ENCODE measurements at places on chromosomes 7 and 10. TPM values are rescaled to one million over a fixed set of nuclear protein-coding genes. Genes with fewer than 3 reads are reported as not detected.

ZNF467 gene
- total RNA-seq = 0.45 TPM

CUZD1 gene
- 1.0 TPM for total RNA-seq

RNF32 gene
- total RNA-seq = 2.6 TPM

ATRNL1 gene
- total RNA-seq = 0.17 TPM

DNA sequence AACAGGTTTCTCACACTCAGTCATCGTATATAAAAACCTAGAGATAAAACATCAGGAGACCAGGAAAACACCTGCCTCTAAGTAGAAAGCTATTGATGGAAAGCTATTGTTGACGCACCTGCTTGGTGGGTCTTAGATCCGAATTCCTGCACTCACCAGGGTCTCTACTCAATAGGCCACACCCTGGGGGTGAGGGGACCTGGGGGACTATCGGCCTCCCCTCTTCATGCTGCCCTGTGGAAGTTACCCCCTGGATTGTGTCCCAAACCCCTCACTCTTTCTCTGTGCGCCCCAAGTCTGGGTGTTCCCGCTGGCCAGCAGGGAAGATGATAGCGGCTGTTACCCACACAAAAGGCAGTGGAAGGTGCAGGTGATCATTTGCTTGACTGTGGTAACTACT, 313.0 kb downstream of the WDR37 start:
- H3K27ac ChIP-seq = no peak overlapping the region
- no peaks in the 10 kb centered on the region for H3K4me1 ChIP-seq
- H3K4me3 ChIP-seq = no peak overlapping the region
- no peak for DNase-seq

DNA sequence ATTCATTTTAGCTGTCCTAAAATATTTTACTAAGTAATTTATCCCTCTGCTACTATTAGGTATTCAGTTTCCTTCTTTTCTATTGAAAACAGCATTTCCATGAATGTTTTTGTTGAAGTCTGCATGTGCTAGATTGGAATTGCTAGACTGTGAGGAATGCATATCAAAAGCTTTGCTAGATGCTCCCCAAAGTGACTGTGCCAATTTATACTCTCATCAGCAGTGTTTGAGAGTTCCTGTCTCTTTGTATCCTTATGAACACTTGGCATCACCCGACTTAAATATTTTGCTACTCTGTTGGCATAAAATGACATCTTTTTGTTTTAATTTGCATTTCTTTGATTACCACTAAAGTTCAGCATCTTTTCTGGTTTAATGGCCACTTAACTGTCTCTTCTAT, 45.0 kb upstream of the PRR15 start:
- no peak overlapping the region for H3K27ac ChIP-seq
- no peak for DNase-seq
- no peaks in the 10 kb centered on the region for H3K4me1 ChIP-seq
- H3K4me3 ChIP-seq = no peak overlapping the region
- no peaks in the 10 kb centered on the region for H3K36me3 ChIP-seq

DNA sequence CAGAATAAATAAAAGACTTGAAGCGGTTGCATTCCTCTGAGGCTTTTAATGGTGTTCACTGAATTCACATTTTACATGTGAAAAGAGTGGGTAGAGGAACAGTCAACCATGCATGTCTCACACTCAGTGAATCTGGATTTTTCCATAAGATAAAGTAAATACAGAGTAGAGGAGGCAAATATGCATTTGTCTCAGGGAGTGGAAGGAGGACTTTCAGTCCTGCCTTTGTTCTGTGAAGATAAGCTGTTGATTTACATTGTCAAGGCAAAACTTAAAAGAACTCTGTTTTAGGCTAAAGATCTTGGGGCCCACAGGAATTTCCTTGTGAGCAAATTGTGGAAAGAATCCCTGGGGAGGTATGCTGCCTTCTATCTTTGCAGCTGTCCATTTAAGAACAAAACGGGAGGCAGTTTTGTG, 825.3 kb upstream of the MBL2 start:
- DNase-seq = no peak
- no peak overlapping the region for H3K4me3 ChIP-seq
- H3K36me3 ChIP-seq = no peaks in the 10 kb centered on the region
- H3K4me1 ChIP-seq = no peaks in the 10 kb centered on the region

DNA sequence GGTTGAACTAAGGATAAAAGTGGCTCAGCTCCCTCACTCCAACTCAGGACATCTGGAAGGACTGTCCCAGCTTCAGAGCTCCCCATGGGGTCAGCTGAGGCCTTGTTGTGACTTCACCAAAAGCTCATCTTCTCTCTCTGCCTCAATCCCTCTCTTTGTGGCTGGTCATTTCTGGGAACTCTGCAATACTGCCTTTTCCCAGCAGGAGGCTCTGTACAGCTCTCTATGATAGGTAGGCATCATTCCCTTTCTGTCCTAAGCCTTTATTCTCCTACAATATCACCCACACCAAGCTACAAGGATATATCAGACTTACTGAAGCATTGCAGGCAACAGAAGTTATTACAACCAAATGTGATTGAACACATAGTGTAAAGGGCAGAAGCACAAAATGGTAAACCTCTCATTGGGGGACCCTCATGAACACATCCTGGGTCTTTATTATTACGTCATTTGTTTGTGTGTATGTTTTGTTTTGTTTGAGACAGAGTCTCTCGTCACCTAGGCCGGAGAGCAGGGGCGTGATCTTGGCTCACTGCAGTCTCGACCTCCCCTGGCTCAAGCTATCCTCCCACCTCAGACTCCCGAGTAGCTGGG, 36.7 kb upstream of the PRPS1L1 start:
- no peaks in the 10 kb centered on the region for H3K36me3 ChIP-seq
- no peak overlapping the region for H3K4me3 ChIP-seq
- no peaks in the 10 kb centered on the region for H3K4me1 ChIP-seq

DNA sequence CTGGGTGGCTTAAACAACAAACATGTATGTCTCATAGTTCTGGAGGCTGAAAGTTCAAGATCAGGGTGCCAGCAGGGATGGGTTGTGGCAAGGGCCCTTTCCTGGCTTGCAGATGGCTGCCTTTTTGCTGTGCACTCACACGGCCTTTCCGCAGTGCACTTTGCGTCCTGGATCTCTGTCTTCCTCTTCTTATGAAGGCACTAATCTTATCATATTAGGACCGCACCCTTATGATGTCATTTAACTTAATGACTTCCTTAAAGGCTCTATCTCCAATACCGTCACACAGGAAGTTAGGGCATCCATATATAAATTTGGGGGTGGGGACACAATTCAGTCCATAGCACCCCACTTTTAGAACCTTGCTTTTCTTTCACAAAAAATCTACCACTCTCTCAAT, 255.2 kb downstream of the SNX13 start:
- no peak for DNase-seq
- H3K4me1 ChIP-seq = no peaks in the 10 kb centered on the region
- H3K4me3 ChIP-seq = no peak overlapping the region
- no peak overlapping the region for H3K27ac ChIP-seq

DNA sequence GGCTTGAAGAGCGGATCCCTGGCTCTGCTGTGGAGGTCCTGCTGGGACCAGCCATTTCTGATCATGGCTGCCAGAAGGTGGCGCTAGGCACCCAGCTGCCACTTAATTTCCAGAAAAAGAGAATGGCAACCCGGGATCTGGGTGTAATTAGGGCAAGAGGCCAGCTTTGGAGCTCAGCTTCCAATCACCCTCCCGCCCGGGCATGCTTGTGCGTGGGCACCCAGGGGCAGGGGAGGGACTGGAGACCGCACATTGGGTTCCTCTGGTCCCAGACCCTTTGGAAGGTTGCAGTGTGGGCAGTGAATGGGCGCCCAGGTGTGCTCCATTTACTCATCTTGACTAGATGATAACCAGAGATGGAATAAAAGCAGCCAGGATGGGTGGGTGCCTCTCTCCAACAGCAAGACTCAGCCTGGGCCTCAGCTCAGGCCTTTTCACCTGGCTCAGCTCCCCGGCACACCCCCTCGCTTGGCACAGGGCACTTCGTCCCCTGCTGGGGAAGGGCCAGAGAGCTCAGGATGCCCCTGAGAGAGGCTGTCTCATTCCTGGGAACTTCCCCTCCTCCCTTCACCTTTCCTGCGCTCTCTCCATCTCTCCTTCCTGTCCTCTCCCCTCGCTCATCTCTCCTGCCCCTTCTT, 14.7 kb downstream of the FAM241B start:
- H3K36me3 ChIP-seq = no peaks in the 10 kb centered on the region
- no peak overlapping the region for H3K27ac ChIP-seq
- peak; percentile 62 for DNase-seq
- no peaks in the 10 kb centered on the region for H3K4me1 ChIP-seq

- no peak overlapping the region for H3K27ac ChIP-seq
- no peak for DNase-seq
- no peak overlapping the region for H3K4me3 ChIP-seq
- H3K36me3 ChIP-seq = no peaks in the 10 kb centered on the region
These were observed 114.3 kb upstream of the YAE1 start for GRCh38 chr7:39451901-39452300.

All from activated CD4-positive, alpha-beta memory T cell treated with anti-CD3 and anti-CD28 coated beads for 36 hours (primary cell).